ENCODE measurements at places on chromosomes 1 and 21. TPM values are rescaled to one million over a fixed set of nuclear protein-coding genes. Genes with fewer than 3 reads are reported as not detected.

The OR2L2 gene
- 0.10 TPM for total RNA-seq

The RWDD3 gene
- 12.3 TPM for total RNA-seq

The FCGR3A gene
- total RNA-seq, result not detected

The MXRA8 gene
- total RNA-seq, result 10.0 TPM

The KCNJ15 gene
- not detected for total RNA-seq

- H3K27me3 ChIP-seq, result no peaks in the 10 kb centered on the region
- no peaks in the 10 kb centered on the region for H3K36me3 ChIP-seq
Observed at GRCh38 chr1:230542054-230542453, 100.2 kb upstream of the COG2 start.

DNA sequence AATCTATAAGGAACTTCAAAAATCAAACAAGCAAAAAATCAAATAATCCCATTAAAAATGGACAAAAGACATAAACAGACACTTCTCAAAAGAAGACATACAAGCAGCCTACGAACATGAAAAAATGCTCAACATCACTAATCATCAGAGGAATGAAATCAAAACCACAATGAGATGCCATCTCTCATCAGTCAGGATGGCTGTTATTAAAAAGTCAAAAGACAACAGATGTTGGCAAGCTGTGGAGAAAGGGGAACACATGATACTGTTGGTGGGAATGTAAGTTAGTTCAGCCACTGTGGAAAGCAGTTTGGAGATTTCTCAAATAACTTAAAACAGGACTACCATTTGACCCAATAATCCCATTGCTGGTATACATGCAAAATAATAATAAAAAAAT is 226.4 kb downstream of the S1PR1 start:
- DNase-seq, result no peak
- no peaks in the 10 kb centered on the region for H3K27me3 ChIP-seq
- no peak overlapping the region for H3K27ac ChIP-seq
- H3K4me3 ChIP-seq, result no peak overlapping the region
- H3K36me3 ChIP-seq, result no peaks in the 10 kb centered on the region

DNA sequence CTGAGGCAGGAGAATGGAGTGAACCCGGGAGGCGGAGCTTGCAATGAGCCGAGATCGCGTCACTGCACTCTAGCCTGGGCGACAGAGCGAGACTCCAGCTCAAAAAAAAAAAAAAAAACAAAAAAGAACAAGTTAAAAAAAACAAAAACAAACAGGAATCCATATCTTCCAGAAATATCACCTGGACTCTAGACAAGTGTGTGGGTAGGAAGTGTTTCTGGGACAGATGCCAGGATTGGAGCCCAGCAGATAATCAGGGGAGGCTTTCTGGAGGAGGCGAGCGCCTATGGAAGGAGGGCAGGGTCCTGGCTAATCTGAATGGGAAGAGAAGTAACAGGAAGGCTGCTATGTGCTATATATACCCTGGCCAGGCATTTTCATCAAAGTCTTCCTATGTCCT is 43.6 kb upstream of the SYNC start:
- H3K27ac ChIP-seq, result no peak overlapping the region
- H3K36me3 ChIP-seq, result no peaks in the 10 kb centered on the region
- peaks cover 16% of the 10 kb centered on the region for H3K4me1 ChIP-seq
- no peak for DNase-seq
- H3K27me3 ChIP-seq, result no peaks in the 10 kb centered on the region

GRCh38 chr1:178134061-178134460 is 40.2 kb downstream of the RASAL2 start:
- DNase-seq, result no peak
- no peaks in the 10 kb centered on the region for H3K36me3 ChIP-seq
- no peak overlapping the region for H3K27ac ChIP-seq
- H3K4me1 ChIP-seq, result no peaks in the 10 kb centered on the region

DNA sequence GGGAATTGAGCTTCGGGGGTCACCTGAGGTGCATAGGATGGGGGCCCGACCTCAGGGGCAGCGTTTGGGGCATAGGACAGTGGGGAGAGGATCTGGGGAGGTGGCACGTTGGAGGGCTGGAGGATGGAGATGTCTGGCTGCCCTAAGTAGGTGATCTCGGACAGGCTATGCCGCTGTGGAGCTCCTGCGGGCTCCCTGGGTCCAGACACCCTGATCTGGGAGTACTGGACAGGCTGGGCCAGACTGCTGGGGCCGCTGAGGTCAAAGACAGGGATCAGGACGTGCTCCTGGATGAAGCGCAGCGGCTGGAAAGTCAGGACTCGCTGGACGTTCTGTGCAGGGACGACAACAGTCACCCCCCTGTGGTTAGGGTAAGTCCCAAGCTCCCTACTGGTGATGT is 9.5 kb upstream of the MYOM3 start:
- no peak overlapping the region for H3K4me3 ChIP-seq
- DNase-seq, result no peak
- no peaks in the 10 kb centered on the region for H3K36me3 ChIP-seq
- H3K27me3 ChIP-seq, result no peaks in the 10 kb centered on the region
- no peaks in the 10 kb centered on the region for H3K4me1 ChIP-seq

DNA sequence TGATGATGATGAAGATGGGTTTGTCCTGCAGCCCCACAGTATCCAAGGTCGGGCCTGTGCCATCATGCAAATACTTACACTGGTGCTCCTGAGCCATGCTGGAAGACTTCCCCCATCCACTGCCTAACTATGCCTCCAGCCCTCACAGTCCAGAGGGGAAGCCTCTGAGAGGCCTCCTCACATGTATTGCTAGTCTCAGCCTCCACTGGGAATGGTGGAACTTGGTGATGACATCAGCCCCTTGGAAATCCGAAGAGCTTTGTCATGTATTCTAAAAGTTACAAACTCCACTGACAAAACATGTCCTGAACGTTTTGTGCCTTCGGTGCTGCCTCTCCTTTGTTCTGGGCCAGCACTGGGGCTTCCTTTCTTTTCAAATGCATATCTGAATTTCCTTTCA is 61.1 kb upstream of the DMRTB1 start:
- H3K36me3 ChIP-seq, result no peaks in the 10 kb centered on the region
- no peak overlapping the region for H3K27ac ChIP-seq
- peaks cover 15% of the 10 kb centered on the region for H3K4me1 ChIP-seq
- DNase-seq, result no peak
